ENCODE measurements at places on chromosomes 2 and 18.

DNA sequence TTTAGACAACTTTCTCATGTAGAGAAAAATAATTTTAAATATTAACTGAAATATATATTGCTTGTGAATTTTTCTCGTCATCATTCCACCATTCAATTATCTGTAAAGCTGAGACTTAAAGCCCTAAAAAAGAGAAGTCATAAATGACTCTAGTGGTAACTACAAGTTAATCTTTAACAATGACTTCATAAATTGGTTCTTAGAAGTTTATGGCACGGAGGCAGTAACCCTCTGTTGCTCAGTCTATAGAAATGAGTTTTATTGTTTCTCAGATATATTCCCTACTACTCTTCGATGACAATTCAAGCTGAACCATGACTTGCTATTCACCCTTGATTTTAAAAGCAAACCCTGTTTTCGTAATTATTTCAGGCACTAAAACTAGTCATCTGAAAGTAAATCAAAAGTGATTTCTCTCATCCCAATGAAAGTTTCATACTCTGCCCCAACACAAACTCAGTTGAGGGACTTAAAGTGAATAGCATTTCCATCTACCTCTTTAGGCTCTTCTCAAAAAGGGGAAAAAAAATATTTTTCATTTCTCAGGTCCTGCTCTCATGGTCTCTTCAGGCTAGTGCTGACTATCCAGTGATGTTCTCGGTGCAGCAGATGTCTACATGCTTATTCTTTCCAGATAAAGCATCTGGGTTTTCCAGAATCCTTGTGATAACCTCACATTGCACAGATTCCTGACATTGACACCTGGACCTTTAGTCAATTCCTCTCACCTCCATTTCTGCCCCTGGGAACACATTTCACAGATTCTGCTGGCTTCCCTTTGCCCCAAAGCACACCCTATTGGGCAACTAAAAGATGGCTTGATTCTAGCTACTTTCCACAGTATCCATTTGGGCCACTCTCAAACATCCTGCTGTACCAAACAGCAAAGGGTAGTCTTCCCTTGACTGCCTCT lies 207.8 kb upstream of the LRATD1 start:
- DNase-seq: no peak

DNA sequence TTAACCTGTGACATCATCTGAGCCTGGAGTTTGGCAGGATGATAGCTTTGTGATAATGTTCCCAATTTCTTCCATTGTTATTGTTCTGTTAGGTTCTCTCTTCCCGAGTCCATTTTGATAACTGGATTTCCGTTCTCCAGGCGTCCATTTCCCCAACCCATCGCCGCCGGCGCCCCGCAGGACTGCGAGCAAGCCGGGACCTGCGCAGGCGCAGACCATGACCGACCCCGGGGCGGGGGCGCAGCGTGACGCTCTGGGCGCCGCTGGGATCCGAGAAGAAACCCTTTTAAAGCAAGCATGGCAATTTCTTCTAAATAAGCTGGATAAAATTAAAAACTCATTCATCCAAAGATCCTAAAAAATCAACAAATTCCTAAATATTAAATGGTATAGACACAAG lies at the start of gene SLC25A52:
Gene SLC25A52 (minus strand): TSS at position 186 of the 400 bp plus-strand sequence. CDS start 219 bp downstream, outside the sequence.
- peak; percentile 3 for DNase-seq

GRCh38 chr2:105078906-105079495 lies 41.1 kb downstream of the MRPS9 start:
- DNase-seq: no peak

DNA sequence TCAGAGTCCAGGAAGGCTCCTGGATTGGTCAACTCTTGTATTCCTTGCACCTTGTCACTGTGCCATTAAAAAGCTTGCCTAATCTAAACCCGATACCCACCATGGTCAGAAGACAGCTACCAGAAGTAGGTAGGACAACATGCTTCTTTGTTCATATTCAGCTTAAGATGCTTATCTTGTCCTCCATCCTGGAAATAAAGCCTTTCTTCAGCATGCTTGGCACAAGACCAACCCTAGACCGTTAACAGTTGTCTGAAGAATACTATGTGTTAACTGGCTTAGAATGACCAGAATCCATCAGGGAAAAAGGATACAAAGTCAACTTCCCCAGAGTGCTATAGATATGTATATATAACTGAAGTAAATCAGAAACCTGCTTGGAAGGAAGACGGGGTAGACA lies 193.9 kb downstream of the ZRANB3 start:
- no peak for DNase-seq
